Naive B cell (primary cell): ENCODE measurements at places on chromosomes 12 and 14. TPM values are rescaled to one million over a fixed set of nuclear protein-coding genes. Genes with fewer than 3 reads are reported as not detected.

- DNase-seq = no peak
These were observed 114.8 kb downstream of the PLXNC1 start for GRCh38 chr12:94263011-94263811.

GRCh38 chr12:11752403-11753149, 103.1 kb downstream of the ETV6 start:
- no peak for DNase-seq

GRCh38 chr12:99959549-99960170, 25.1 kb downstream of the ANKS1B start:
- no peak for DNase-seq

DNA sequence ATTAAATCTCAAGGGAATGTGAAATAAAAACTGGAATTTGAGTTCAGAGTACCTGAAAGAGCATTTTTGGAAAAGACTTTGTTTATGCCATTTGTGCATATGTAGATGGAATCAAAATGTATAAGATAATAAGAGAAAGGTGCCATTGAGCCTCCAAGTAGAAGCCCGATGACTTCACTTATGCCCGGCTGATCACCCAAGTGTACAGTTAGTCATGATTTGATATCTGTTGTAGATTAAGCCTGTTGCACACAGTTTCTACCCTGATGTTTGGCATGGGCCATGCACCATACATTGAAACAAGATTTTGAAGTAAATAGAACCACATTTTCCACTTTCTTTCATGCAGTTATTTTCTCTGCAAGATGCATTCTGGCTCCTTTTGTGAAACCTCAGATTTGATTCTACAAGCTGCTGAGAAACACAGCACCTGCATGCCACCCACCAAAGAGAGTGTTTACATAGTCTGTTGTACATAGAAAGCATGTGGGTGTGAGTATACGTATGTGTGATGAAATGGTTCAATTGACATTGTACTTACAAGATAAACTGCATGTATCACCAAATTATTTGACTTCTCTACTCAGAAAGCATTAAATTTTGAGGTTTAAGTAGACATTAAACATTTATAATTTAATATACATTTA, 772.5 kb downstream of the DIO2 start:
- no peak for DNase-seq

DNA sequence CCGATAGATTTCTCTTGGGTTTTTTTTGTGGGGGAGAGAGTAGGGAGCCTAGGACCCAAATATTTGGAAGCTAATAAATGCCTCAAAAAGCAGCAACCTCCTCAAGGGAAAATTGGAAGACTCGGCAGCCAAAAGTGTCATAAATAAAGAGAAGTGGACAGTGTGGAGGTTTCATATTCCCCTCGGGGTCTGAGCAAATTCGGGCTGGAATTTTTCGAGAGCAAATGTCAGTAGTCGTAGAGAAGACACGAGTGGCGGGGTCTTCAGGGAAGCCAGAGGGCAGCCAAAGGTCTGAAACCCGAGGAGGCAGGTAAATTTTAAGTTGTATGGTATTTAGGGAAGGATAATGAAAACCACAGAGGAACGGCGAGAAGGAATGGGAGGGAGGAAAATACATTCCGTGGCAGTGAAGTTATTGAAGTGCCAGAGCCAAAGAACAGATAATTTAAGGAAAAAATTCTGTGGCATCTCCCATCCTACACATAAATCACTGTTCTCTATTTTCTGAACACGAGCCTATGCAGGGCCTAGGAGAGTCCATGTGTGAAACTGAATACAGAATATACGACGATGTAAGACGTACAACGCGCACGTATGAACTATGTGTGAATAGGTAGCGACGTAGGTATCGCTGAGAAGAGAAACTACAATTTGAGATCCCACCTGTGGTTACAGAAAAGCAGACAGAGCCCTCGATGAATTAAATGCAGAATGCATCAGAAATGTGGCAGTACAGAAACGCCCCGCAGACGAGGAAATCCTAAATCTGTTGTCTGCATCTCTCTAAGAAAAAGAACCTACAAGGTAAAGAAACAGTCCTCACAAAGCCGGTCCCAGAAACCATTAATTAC, 12.9 kb downstream of the BCL11B start:
- DNase-seq = no peak

Gene CKAP4
- 3.7 TPM for polyA plus RNA-seq
